Activated CD4-positive, alpha-beta T cell treated with anti-CD3 and anti-CD28 coated beads, Interleukin-2, amount 50 U/mL, for 16 hours (primary cell): ENCODE measurements at places on chromosomes 2 and 18.

DNA sequence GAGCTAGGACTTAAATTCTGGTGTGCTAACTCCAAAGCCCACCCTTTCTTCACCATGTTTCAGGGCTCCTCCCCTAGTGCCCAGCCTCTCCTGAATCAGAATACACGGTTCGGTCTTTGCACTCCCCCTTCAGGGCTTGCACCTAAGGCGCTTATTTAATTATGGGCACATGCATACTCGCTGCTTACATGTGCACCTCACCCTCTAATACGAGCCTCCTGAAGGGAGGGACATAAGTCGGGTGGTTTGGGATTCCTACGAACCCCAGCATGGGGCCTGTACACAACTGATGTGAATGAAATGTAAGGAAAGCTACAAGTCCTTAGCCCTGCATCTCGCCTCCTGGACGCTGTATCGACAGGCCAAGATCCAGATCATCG lies 435 bp downstream of the IFT172 start:
- no peak for DNase-seq

DNA sequence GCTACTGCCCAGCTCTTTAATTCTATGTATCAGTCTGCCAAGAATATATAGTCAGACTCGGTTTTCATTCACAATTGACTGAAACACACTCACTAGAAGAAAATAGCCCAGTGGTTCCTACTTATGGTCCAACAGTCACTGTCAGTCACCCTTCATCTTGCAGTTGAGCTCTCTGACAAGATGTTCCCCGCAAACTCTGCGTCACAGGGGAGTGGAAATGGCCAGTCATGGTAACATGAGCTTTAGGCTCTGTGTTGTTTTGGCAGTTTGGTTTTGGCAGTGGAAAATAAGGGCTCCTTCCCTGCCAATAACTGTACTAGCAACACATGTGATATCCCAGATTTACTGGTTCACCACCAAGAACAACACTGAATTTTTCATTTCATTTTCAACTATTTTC lies 122.5 kb downstream of the PRPF40A start:
- no peak for DNase-seq

DNA sequence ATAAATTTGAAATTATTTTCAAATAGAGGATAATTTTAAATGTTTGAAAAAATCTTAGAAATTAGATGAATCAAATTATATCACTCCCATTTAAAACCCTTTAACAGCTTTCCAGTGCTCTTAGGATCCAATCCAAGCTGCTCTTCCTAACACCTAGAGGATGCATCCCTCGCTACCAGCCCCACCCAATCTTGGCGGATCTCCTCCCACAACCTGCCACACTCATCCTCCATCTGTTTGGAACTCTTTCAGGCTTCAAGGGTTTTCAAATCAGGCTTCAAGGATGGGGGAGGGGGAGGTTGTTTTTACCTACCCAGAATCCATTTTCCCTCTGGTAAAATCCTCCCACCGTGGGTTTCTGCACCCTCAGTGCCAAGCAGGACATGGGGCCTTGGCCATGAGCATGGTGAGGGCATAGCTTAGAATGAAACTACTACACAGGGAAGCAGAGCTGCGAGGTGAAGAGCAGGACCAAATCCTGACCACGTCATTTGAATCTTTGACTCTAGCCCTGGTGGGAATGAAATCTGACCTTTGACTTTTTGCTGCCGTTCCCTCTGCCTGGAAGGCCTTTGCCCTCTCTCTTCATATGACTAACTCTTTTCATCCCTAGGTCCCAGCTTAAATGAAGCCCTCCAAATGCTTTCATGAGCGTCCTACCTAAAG lies 113.0 kb upstream of the MAPRE2 start:
- DNase-seq: no peak

DNA sequence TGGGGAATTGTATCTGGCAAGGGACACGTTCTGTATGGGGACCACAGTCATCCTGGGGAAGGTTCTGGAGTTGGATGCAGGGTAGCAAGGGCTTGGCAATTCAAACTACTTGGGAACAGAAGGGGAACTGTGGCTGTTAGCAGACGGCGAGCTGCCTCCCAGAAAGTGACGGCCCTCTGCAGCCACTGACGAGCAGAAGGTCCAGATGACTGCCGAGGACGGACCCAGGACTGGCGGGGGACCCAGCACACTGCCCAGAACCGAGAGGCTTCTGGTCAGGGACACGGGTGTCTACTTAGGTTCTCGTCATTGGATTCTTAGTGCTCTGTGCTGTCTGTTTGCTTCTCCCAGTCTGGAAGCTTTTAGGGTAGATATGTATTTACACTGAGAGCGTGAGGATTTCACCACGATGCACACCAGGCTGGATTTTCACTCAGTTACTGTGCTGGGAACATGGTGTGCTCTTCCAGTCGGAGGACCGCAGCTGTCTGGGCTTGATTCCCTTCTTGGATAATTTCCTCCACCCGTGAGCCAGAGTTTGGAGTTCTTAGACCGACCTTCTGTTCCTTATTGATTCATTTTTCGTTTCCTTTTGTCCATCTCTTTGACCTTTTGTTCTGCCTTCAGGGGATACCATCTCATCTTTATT lies 13.4 kb downstream of the GPR35 start:
- DNase-seq: no peak

DNA sequence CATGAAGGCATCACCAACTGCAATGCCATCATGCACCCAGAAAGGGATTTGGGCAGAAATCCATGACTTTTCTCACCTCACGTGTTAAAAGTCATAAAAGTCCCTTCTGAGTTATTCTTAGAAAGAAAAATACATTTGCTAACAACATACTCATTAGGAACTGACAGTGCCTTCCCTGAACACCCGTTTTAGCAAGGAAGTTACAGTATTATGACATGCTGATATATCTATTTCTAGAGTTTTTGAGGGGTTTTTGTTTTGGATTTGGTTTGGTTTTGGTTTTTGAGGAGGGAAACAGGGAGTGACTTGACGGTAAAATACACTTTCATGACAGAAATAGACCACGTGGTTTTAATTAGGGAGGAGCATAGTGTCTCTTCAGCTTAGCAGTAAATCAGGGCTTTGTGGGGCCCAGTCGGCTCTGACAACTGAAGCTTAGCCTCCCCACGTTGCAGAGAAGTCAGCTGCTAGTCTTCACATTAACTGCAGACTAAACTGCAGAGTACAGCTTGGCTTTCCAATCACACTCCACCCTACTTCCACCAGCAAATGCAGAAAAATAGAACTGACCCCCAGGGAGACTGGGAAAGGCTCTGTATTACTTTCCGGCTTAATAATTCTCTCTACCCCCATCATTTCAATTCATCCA lies 141.4 kb downstream of the FAM124B start:
- DNase-seq: no peak

DNA sequence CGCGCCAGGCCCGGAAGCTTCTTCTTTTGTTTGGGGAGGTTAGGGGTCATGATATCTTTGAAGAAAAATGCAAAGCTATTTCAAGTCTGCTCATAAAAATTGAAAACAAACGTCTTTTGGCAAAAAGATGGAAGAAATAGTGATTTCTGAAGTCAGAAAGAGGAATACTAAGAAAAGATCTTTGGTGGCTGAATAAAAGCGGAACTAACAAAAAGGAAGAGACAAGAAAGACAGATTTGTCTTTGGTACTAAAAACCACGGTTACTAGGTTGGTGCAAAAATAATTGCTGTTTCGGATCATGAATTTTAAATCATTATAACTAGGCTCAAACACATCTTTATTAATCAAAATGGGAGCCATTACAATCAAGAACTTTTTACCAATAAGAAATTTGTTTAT lies 164.6 kb upstream of the TRIB2 start:
- no peak for DNase-seq

GRCh38 chr2:134623796-134624195 lies 95.0 kb downstream of the TMEM163 start:
- DNase-seq: peak; percentile 76

DNA sequence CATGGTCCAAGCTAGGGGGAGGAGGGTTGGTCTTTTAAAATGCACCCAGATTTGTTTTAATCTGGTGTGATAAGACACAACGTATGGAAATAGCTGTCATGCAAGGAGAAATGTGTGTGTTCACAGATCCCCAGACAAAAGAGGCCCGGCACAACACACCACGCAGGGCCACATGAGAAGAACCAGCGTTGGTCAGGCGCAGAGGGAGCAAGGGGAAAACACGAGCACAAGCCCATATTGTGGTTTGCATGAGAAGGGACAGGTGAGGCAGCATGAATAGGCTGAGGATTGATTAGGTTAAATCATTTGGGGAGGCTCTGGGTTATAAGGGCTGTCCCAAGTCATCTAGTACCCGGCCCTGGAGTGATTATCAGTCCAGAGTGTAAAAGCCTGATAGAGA lies 272.5 kb upstream of the NCKAP5 start:
- DNase-seq: no peak

- DNase-seq: no peak
Observed at GRCh38 chr18:50080932-50081560, 113.9 kb downstream of the MYO5B start.

DNA sequence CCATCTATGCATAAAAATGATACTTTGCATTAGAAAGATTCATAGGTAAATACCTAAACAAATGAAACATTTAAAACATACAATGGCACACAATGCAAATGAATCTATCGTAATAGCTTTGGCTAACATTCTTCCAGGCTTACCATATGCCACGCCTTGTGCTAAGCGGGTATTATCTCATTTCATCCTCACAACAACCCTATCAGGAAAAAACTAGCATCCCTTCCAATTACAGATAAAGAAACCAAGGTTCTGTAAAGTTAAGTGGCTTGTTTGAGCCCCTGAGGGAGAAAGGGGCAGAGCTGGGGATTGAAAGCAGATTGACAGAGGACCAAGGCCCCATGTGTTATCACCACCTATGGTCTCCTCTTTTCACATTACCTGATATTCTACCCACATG lies 145.4 kb upstream of the ETAA1 start:
- no peak for DNase-seq

GRCh38 chr18:58105206-58105887 lies 61.3 kb downstream of the NEDD4L start:
- DNase-seq: no peak

GRCh38 chr2:136324966-136325365 lies 207.0 kb upstream of the CXCR4 start:
- DNase-seq: no peak

DNA sequence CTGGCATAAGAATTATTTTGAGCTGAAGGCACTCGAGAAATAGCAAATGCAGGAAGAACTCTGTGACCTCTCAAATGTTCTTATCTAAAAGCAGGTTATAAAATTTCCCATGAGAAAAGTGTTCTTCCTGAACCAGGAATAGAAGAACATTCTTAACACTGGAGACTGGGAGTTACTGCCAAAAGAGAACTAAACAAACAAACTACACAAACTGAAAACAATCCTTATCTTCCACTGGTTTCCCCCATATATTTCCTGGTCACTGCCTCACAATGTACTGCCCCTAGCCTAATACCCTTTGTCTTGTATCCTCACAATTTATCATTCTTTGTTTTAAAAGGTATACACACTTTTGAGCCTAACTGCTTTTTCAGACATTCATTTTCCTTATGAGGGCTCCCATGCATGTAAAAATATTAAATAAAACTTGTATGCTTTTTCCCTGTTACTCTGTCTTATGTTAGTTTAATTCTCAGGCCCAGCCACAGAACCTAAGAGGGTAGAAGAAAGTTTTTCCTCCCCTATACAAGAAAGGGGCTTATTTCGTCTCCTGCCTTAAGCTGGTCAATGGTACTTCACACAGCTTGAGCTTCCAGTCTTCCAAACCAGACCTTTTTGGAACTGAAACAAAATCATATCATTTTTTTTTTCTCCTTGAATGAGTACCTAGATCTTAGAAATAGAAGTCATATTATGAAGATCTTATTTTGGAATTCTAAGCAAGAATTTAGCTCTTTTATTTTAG lies 110.6 kb downstream of the MSTN start:
- DNase-seq: no peak
